Activated CD8-positive, alpha-beta memory T cell treated with anti-CD3 and anti-CD28 coated beads for 1 hour (primary cell): ENCODE measurements at places on chromosomes 7 and 10.

GRCh38 chr7:31051598-31052486, at the start of gene ADCYAP1R1:
ADCYAP1R1 (plus strand) TSS chr7:31052308; CDS start chr7:31063265, 10,957 bp downstream.
- no peak for DNase-seq

DNA sequence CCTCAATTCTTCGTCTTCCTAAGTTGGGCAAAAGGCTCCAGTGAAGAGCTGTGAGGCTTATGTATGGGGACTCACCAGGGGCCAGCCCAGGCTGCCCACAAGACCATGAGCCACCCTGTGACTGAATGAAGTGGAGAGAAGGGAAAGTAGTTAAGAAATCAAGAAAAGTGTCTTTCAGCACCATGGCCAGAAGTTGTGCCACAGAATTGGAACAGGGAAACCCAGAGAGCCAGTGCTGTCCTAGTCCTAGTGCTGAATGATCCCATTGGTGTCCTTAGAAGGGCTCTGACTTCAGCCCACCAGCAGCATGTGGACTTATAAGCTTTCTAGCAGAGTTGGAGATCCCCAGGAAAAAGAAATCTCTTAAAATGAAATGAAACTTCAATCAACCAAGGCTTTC, 37.0 kb upstream of the CCSER2 start:
- no peak for DNase-seq

DNA sequence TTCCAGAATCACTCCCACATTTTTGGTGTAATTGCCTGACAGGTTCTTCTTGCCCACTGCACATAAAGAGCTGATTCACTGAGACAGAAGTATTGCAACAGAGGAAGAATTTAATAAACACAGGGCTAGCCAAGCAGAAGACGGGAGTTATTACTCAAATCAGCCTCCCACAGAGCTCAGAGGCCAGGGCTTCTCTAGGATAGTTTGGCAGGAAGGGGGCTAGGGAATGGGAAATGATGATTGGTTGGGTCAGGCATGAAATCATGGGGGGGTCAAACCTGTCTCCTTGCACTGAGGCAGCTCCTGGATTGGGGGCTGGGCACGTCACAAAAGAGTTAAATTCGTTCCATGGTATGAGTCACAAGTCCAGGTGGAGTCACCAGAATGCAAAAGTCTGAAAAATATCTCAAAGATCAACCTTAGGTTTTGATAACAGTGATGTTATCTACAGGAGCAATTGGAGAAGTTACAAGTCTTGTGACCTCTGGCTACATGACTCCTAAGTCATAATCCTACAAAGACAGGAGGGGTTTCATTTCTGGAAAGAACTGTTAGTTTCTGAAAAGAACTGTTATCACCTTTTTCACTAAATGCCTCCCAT, 30.2 kb upstream of the ERCC6 start:
- DNase-seq: no peak

DNA sequence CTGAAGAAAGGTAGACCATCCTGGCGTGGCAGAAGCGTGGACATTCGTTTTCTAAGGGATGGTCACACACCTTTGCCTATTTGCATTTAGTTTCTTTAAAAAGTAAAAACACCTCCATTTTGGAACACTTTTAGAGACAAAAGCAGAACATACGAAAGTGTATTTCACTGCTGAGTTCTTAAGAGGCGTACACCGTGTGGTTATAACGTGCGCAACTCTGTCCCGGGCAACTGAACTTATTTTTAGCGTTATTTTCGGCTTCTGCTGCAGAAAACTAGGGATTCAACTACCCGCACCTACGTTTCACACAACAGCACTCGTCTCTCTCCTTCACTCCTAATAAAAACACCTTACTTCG, 557 bp upstream of the LSM8 start:
- no peak for DNase-seq

DNA sequence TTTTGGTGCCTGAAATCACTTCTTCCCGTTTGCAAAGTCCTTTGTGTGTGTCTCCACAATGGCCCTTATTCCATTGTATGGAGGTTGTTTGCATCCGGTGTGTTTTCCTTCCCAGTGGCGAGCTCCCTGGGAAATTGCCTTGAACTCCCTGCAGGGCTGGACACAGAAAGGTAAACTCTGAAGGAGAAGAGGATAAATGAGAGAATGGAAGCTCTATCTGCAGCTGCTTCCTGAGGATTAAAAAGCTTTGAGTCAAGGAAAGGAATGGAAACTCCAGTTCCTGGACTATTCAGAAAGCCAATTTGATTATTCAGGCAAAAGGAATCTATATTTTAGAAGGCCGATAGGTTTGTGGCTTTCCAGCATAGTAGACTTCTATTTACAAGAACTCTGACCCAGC, 4.4 kb upstream of the GRK5 start:
- DNase-seq: no peak

DNA sequence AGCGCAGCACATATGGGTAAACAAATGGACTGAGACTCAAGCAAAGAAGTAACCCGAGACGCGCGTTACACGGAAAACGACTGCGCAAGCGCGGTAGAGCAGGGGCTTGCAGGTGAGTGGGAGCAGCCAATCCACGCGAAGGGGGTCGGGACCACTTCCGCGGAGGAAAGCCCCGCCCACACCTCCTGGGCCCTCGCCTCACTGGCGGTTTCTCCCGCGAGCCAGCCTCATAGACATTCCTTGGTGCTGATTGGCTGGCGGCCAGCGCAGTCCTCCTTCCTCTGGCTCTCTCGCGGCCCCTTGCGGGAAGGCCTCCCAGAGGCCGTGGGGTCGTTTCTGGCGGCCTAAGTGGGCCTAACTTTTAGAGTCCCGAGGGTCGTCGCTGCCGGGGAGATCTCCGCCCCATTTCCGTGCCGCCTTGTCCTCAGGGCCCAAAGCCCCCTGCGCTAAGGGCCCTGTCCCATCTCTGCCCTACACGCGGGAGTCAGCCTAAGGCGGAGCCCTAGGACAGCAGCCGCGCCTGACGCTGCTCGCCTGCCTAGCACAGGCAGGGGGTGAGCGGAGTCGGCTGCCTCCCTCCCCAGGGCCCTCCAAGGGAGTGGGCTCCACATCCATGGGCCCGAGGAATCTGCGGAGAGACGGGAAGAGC, 9.1 kb upstream of the FXYD4 start:
- peak; percentile 95 for DNase-seq

DNA sequence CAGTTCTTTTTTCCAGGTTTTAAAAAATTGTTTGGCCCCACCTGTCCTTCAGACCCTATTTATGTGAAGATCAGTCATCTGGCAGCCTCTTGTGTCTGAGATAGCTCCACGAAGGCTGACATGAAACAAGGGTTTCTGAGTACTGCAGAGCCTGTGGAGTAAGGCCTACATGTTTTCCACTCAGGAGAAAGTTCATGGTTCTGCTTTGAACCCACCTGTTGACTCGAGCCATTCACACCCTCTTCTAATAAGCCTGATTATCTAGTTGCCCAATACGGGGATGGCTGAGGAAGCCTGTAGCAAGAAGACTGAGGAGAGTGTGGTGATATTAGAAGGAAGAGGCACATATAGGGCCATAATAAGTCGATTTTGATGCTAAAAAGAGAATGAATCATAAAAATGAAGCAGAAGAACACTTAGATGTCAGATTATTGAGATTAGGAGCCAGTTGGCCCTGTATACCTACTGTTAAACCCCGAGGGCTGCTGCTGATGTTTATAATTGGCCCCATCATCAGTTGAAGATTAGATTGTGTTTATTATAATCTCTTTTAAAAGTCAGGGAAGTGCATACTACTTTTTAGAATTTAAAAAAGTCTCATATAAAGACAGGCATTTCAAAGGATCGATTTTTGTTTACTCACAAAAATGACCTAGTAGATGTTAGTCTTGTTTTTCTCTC, 109.4 kb downstream of the CDK14 start:
- no peak for DNase-seq

- DNase-seq: no peak
Observed at GRCh38 chr7:135718794-135719437, 9.1 kb downstream of the SLC13A4 start.

- no peak for DNase-seq
Observed at GRCh38 chr7:25659841-25660240, 431.6 kb upstream of the NPVF start.

DNA sequence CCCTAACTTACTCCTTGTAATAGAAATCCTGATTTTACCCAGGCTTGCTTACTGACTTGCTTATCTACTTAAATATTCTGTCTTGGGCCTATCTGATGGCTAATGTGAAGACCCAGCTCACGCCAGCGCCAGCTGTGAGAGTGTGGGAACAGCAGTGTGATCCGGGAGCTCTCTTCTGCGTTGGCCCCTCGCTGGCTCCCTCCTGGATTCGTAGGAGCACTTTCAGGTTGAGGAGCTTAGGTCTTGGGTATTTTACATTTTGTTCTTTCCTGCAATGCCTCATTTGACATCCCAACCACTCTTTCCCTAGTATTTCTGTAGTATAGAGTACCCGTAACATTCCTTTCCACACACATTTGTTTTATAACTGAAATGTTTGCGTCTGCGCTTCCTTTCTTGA, 51.7 kb downstream of the CREM start:
- DNase-seq: no peak

DNA sequence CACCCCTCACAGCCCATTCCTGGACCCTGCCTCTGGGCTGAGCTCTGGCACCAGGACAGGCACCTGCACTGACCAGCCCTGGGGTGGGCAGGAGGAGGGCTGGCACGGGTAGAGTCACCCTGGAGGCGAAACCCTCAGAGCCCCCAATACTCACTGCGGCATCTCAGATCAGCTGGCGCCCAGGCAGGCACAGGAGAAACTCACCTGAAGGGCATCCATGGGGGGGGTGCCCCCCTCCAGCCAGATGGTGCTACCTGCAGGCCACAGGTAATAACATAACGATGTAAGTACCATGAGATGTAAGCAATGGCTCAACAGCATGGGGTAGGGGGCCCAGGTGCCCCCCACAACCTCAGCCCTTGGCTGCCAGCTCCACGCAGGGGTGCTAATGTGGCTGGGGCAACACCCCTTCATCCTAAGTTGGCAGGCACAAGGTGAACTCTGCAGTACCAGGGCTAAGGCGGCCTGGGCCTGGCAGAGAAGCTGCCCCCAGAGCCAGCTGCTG, 12.1 kb upstream of the PYROXD2 start:
- DNase-seq: no peak

GRCh38 chr10:69800109-69800508, 1.6 kb upstream of the COL13A1 start:
- no peak for DNase-seq

DNA sequence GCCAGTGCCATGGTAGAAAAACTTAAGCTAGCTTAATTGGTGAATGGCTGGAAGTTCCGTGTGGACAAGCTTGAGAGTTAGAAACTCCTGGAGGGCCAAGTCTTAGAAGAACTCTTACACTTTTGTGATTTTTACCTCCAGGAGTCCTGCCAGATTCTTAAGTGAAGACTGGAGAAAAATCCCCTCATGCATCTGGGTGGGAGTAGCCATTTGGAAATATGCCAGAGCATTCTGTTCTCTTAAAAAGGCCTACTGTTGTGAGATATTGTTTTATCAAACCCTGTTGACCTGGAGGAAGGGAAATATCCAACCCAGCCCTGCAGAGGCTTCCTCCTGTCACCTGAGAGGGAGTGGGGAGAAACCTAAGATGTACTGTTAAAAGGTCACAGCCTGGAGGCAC, 17.6 kb upstream of the MCM10 start:
- DNase-seq: no peak

GRCh38 chr7:105365541-105366534, 22.9 kb downstream of the SRPK2 start:
- no peak for DNase-seq

- peak; percentile 41 for DNase-seq
Observed at GRCh38 chr10:120850911-120851865, at the start of gene WDR11. WDR11 (plus strand) TSS chr10:120851362; CDS start chr10:120851421, 59 bp downstream.

- DNase-seq: no peak
Observed at GRCh38 chr7:207418-208129, 15.2 kb downstream of the FAM20C start.

GRCh38 chr10:108709927-108710722, 1213.2 kb downstream of the XPNPEP1 start:
- DNase-seq: no peak

DNA sequence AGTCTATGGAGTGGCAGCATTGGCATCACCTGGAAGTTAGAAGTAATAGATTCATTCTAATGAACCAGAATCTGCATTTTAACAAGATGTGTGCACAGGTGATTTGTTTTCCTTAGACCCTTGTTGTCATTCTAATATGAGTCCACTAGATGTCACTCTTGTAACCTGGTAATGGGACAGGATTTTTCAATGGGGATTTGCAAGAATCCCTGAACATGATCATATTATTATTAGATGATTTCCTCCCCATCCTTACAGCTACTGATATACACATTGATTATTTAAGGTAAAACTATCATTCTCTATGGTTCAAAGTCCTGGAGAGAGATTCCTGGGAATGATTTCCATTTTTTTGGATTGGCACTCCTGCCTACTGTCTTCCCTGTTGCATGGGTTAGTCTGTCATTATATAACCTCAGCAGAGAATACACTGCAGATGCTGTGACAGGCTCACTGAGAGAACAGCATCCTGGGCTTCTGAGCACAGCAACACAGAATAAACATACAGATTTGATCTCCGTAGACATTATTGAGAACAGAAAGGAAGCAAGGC, 194.9 kb downstream of the SUGCT start:
- DNase-seq: no peak

- no peak for DNase-seq
Observed at GRCh38 chr10:70832852-70833528, 17.2 kb downstream of the SGPL1 start.

- no peak for DNase-seq
Observed at GRCh38 chr7:132295175-132295574, 281.1 kb downstream of the PLXNA4 start.

- no peak for DNase-seq
Observed at GRCh38 chr7:123844712-123845219, at the start of gene HYAL4. HYAL4 (plus strand) TSS chr7:123845169; CDS start chr7:123868274, 23,105 bp downstream.

DNA sequence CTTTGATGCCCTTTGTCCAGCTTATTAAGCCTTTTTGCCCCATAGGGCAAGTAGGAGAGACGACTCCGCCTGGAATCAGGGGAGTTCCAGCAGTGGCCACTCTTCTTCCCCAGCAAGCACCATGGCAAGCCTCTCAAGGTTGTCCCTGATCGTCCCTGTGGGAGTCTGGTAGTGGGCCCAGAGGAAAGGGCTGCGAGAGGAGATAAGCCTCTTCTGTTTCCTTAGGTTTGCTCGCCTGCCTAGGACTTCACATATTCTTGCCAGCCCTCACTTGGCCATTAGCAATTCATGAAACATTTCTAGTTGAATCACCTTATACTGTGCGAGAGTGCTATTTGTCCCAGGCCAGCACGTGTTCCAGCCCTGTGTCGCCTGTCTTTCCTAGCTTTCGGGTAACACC, 47.8 kb upstream of the CPN1 start:
- no peak for DNase-seq

DNA sequence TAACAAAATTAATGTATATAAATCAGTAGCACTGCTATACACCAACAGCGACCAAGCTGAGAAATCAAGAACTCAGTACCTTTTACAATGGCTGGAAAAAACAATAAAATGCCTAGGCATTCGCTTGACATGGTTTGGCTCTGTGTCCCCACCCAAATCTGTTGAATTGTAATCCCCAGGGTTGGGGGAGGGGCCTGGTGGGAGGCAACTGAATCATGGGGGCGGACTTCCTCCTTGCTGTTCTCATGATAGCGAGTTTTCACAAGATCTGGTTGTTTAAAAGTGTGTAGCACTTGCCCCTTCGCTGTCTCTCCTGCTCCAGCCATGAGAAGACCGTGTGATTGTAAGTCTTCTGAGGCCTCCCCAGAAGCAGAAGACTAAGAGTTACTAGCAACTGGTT, 8.6 kb downstream of the ZNF786 start:
- DNase-seq: no peak
